CD8-positive, alpha-beta T cell (primary cell): ENCODE measurements at places on chromosomes 7 and 10.

GRCh38 chr10:12869427-12869826 lies 132.1 kb downstream of the CCDC3 start:
- no peak for DNase-seq

DNA sequence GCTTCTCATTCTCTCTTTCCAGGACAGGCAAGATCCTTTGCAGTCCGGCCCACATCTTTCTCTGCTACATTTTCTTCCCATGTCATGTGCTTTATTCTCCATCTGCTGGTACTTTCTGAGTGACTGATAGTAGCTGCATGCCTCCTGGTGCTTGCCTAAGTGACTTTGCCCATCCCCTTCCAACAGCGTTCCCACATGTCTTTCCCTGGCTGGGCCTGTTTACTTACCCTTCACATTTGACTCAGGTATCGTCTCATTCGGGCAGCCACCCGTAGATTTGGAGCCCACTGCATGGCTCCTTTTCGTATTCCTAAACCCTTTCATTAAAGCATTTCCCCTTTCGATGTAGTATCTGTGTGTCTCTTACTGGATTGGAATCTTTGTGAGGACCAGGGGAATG lies 24.6 kb downstream of the TYW1 start:
- DNase-seq: no peak

DNA sequence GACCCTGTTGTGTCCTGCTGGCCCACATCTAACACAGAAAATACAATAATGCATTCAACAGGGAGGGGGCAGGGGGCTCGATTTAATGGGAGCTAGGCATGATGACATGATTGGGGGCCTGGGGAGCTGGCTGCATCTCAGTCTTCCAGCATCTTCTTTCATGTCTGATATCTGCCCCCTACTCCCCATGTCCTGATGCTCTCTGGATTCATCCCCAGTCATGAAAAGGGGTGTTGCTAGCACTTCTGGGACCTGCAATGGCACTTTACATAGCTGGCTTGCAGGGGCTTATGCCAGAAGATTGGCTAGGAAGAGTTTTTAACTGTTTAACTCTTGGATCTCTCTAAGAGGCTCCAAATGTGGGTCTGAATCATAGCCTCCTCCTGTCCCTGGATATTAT lies 94.9 kb downstream of the AOAH start:
- no peak for DNase-seq

DNA sequence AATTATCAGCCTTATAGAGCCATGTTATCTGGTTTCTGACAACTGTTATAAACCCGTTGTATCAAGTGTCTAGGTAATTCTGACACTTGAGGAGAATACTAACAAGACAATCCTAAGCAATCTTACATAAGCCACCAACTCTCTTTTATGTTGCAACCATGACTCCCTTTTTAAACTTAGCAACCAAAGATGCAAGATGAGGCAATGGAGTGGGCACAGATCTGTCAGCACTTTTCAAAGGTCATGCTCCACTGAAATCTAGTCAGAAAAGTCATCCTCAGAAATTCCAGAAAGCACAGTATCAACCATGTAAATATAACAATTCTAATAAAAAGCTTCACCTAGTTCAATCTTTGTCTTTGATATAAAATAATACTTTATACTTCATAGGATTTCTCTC lies 77.0 kb upstream of the SEMA3A start:
- no peak for DNase-seq

GRCh38 chr7:35992436-35992835 lies 160.6 kb upstream of the EEPD1 start:
- no peak for DNase-seq

GRCh38 chr7:98400542-98401340 lies at the start of gene BAIAP2L1:
TSS of gene BAIAP2L1 (minus strand) at chr7:98401090. CDS start at chr7:98400852, 238 bp downstream.
- DNase-seq: peak; percentile 87

DNA sequence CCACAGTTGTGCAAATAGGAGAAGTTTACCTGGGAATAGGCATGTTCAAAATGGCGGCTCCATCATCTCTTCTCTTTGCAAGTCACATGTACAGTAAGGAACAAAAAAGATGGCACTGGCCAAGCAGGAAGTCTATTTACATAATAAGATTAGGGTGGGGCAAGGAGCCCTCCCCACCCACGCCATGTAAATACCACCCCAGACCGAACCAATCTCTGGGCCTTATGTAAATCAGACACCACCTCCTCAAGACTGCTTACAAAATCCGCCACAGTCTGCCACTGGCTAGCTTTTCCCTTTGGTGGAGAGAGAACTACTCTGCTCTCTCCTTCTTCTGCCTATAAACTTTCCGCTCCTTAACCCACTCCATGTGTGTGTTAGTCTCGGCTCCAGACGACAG lies 1496.3 kb downstream of the REEP3 start:
- DNase-seq: no peak

GRCh38 chr10:132112611-132113010 lies 46.9 kb downstream of the JAKMIP3 start:
- peak; percentile 32 for DNase-seq

GRCh38 chr10:24255115-24255880 lies 46.4 kb downstream of the KIAA1217 start:
- no peak for DNase-seq

GRCh38 chr7:73351447-73352167 lies 23.6 kb downstream of the FKBP6 start:
- DNase-seq: no peak

- no peak for DNase-seq
Observed at GRCh38 chr10:129171812-129172211, 295.2 kb upstream of the MGMT start.

DNA sequence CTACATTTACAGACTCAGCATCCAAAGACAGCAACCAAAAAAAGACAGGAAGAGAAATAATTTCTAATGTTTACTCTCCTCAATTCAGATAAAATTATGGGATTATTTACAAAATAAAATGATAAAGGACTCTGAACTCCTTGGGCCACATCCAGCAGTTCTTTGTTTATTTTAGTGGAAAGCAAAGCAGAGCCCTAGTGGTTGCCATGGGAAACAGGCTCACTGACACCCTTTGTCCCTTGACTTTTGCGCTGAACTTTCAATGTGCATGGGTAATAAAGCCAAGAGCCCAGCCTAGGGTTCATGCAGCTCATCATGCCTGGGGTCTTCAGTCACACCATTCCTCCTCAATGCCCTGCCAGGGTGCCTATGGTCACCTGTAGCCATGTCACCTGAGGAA lies 442.6 kb upstream of the IGFBP3 start:
- no peak for DNase-seq

DNA sequence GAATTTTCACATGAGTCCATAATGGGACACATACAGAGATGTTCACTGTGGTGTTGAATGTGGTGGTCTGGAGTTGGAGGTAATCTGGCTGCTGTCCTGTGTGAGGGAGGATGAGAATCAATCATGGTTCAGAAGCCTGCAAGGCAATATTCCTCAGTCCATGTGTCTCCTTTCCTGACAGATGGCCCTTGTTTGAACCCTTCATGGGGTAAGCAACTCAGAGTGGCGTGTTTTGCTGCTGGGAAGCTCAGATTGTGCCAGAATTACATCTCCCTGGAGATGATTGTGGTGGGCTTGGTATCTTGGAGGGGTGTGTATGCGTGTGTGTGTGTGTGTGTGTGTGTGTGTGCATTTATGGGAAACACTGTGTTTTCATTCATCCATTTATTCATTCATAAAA lies 44.5 kb upstream of the COMTD1 start:
- no peak for DNase-seq

GRCh38 chr10:71059054-71059818 lies 153.1 kb upstream of the UNC5B start:
- no peak for DNase-seq

- no peak for DNase-seq
Observed at GRCh38 chr7:26937939-26938623, 73.7 kb upstream of the SKAP2 start.

- DNase-seq: no peak
Observed at GRCh38 chr10:5511885-5512280, 12.5 kb upstream of the CALML5 start.

DNA sequence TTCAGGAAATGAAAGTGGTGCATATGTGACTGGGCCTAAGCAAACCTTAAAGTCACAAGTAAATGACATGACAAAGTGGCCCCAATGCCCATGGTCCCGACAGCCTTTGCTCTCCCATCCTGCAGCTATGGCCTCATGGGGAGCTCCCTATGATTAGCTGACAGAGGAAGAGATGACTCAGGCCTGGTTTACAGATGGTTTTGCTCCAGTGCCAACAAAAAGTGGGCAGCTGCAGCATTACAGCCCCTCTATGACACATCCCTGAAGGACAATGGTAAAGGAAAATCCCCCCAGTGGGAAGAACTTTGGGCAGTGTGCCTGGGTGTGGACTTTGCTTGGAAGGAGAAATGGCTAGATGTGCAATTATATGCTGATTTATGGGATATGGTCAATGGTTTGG lies 105.1 kb upstream of the ADCY1 start:
- no peak for DNase-seq

DNA sequence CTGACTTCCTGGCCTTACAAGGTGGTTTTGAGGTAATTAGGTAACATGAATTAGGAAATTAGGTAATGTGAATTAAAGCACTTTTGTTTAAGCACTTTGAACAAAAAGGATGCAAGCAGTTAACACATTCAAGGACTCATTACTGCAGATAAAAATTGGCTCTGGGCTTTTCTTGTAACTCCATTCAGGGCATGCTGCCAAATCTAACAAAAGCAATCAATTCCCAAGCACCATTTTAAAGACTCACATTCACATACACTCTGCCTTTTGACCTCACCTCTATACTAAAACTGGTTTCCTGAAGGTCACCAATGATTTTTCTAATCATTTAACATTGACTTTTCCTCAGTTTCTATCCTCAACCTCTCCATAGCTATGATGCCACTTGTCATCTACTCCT lies 251.2 kb upstream of the RHOBTB1 start:
- DNase-seq: no peak

- no peak for DNase-seq
Observed at GRCh38 chr10:14837003-14837756, 657 bp downstream of the CDNF start.

DNA sequence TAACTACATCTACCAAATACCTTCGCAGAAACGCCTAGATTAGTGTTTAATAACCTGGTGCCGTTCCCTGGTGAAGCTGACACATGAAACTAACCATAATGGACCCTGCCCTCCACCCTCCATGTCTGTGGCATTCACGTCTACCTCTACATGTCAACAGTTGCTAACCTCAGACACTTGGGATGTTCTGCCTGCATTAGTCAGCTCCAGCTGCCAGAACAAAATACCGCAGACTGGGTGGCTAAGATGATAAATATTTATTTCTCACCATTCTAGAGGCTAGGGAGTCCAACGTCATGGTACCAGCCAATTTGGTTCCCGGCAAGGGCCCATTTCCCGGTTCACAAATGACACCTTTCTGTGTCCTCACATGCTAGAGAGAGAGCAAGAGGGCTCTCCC lies 118.5 kb upstream of the CHST15 start:
- DNase-seq: no peak

- DNase-seq: no peak
Observed at GRCh38 chr10:60093317-60093716, 187.0 kb upstream of the CCDC6 start.

- no peak for DNase-seq
Observed at GRCh38 chr7:85343484-85343883, 156.6 kb upstream of the SEMA3D start.

DNA sequence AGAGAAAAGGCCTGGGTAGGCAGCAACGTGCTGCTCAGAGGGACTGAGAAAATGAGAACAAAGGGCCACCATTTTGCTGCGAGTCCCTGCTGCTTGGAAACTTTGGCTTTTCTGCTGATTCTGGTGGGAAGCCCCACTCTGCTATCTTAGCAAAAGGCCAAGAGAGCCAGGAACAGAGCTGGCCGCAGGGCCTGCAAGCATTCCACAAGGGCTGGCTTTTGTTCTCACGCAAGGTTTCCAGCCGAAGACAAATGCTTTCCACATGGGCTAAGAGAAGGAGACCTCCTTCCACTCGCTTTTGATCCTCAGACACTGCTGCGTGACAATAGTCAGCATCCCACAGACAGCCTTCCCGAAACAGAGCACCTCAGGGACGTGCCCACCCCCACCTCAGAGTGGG lies 163.1 kb downstream of the ARHGAP12 start:
- DNase-seq: no peak

- no peak for DNase-seq
Observed at GRCh38 chr7:146096994-146097393, 19.6 kb upstream of the CNTNAP2 start.

DNA sequence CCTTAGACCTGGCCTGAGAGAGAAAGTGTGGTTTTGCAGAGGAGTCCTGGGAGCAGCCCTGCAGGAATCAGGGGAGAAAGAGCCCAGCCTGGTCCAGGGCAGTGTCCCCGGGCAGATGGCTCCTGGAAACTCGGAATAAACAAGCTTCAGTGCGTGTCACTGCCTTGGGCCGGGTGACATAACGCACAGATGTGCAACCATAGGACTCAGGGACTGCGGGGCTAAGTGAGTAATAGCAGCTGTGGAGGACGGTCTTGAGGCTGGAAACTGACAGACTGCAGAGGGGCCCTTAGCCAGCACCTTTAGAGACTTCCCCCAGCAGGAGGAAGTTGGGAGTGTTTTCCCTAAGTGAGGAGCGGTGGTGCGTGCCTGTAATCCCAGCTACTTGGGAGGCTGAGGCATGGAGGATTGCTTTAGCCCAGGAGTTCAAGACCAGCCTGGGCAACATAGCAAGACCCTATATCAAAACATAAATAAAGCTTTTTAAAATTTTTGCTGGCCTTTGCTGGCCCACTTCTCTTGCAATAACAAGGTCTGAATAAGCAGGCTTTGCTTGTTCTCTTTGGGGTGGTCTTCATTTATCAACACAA lies 5.3 kb upstream of the CLIP2 start:
- no peak for DNase-seq

GRCh38 chr7:54339073-54339472 lies 203.1 kb upstream of the VSTM2A start:
- DNase-seq: no peak

- no peak for DNase-seq
Observed at GRCh38 chr10:125068406-125068805, 92.0 kb downstream of the CTBP2 start.

DNA sequence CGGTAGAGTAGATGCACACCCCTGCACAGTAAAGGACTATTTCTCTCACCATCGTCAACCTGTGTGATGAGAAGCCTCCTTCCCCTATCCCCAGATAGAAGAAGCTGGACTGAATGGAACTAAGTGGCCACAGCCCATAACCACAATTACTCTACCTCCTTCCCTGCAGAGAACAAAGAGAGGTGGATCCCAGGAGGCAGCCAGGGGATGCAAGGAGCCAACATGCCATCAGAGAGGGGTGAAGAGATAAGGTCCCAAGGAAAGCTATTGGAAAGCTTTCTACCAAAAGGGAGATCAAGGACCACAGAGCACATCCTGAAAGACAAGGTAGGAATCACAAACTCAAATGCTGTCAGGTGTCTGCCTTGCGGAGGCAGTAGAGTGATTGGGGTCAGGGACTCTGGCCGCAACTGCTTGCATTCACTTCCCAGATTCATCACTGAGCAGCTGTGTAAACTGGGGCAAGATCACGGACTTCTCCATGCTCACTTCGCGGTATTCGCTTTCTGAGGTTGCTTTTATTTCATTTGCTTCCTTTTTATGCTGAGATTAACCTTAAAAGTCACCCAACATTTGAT lies 81.6 kb upstream of the MYO3A start:
- DNase-seq: no peak
